Naive thymus-derived CD8-positive, alpha-beta T cell (primary cell): ENCODE measurements at places on chromosomes 2 and 18. TPM values are rescaled to one million over a fixed set of nuclear protein-coding genes. Genes with fewer than 3 reads are reported as not detected.

The SERPINB12 gene
- not detected for total RNA-seq

The CRYGD gene
- total RNA-seq, result not detected

The TNFRSF11A gene
- total RNA-seq, result 0.36 TPM

The SERPINB2 gene
- total RNA-seq, result 1.5 TPM

The SLC9A2 gene
- not detected for total RNA-seq

The WDR35 gene
- total RNA-seq, result 5.6 TPM

The DPP4 gene
- total RNA-seq, result 27.0 TPM

The LIMS2 gene
- 11.8 TPM for total RNA-seq

The EFHD1 gene
- 4.3 TPM for total RNA-seq

The IL1R2 gene
- not detected for total RNA-seq

The BMP10 gene
- total RNA-seq, result not detected

The CXCR1 gene
- not detected for total RNA-seq

The ZDBF2 gene
- total RNA-seq, result 15.8 TPM

The CXCR4 gene
- 366 TPM for total RNA-seq

The PARD3B gene
- total RNA-seq, result 3.8 TPM

The TLX2 gene
- total RNA-seq, result not detected

The GKN2 gene
- total RNA-seq, result not detected

The SLC30A3 gene
- total RNA-seq, result not detected

The HADHB gene
- total RNA-seq, result 58.9 TPM

The FSHR gene
- not detected for total RNA-seq

The GREB1 gene
- total RNA-seq, result 1.1 TPM

The DCDC2C gene
- not detected for total RNA-seq

The HOXD4 gene
- not detected for total RNA-seq
